ENCODE measurements at places on chromosomes 6 and 20.

- no peak for DNase-seq
Measured at GRCh38 chr6:19454721-19455392, 382.3 kb upstream of the ID4 start.

DNA sequence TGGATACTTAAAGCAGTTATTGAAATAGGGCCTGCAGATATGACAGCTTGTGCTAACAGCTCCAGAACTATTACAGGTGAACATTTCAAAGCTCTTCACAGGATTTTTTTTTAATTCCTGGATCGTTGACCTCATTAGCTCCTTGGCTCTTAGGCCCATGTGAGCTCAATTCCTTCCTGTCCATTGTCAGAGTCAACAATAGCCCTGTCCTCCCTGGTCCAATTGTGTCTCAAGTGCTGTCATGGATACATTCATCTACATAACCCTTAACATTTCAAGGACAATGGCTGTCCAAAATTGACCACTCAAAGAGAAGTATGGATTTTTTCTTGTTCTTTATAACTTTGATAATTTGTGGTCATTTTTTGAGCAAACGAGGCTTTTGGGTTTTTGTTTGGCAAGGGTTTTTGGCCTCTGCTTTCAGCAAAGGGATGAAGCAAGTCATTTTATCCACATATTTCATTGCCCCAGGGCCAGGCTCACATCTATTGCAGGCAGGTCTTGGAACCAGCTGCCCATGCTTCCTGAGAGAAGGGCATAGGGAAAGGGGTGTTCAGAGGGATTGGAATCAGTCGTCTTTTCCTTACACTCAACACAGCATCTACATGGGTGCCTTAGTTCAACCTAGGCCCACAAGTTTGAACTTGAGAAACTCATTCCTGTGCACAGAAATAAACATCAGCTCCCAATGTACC lies 282.1 kb downstream of the TPBG start:
- no peak for DNase-seq

GRCh38 chr6:58113960-58114359 lies 796.5 kb downstream of the PRIM2 start:
- no peak for DNase-seq

DNA sequence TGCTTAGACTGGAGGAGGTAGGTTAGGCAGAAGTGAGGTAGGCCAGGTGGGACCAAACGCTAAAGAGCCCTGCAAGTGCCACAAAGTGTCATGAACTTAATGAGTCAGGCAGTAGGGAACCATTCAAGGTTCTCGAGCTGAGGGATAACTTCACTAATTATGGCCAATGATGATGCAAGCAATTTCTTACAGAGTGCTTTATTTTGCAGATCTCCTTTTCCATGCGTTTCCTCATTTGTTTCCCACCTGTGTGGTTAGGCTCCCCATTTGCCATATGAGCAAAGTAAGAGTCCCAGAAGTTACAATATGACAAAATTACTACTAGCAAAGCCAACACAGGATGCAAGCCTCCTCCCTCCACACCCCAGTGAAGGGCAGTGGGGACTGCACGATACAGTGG lies 36.5 kb upstream of the PSMF1 start:
- no peak for DNase-seq

DNA sequence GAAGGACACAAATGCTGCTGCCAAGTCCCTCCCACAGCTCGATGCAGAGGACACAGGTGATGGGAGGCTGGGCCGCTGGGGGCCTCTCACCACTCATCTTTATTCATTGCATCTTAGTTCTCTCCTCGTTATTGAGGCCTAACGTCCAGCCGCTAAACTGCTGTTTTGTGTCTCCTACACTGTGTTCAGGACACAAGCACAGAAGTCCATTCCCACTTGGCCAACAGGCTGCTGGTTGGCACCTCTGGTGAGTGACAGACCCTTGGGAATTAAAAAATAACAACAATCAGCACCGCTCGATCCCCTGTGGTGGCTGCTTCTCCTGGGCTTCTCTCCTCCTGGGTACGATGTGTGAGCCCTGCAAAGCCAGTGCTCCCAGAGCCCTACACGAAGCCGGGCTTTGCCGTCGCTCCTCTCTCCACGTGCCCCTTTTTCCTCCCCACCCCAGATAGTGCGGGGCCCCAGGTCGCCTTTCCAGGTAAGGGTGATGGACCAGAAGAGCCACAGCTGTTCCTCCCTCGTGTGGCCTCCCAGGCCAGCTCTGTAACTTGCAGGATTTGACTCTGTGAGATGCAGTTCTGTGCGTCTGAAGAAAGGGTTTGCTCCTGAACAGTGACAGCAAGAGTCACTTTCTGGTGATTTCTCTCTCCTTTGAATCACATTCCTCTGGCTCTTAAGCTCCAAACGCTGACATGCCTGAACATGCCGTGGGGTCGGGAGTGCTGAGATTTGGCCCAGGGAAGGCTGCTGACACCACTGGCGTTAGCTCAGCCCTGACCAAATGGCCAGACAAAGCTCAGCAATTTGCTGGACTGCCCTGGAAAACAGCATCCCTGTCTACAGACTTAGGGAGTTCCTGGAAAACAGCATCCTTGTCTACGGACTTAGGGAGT lies 59.3 kb downstream of the DLL1 start:
- no peak for DNase-seq

DNA sequence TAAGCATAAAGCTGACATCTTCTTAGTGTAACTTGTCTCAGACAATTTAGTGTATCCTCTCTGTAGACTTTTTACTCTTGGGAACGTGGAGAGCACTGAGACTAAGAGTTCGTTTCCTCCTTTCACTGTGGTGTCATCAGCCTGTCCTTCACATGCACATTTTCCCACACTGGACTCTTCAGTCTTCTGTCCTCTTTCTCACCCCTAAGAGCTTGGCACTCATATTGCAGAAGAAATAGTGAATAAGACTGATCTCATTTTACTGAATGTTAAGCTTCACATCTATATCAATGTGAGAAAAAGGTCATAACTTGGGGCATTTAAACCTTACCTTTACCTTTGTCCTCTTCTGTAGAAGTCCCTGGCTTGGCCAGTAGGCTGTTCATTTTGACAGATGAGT lies 25.6 kb downstream of the FUCA2 start:
- DNase-seq, result no peak

GRCh38 chr6:3797231-3798054 lies 45.9 kb upstream of the PXDC1 start:
- peak; percentile 93 for DNase-seq

DNA sequence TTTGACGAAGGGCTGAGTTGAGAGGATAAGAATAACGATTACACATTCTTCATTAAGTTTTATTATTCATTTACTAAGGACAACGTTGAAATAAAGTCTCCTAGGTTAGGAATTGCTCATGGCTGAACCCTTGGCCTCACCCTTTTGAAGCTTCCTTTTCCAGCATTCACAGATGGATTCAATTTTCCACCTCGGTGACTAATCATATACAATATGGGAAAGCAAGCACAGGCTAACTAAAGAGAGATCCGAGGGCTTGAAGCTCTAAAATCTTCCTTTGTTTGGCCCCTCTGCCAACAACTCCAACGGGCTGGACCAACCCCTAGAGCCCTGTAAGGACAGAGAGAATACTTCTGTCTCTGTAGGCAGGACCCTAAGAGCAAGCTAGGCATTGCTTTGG lies 159.5 kb downstream of the SOD2 start:
- DNase-seq, result peak; percentile 87

DNA sequence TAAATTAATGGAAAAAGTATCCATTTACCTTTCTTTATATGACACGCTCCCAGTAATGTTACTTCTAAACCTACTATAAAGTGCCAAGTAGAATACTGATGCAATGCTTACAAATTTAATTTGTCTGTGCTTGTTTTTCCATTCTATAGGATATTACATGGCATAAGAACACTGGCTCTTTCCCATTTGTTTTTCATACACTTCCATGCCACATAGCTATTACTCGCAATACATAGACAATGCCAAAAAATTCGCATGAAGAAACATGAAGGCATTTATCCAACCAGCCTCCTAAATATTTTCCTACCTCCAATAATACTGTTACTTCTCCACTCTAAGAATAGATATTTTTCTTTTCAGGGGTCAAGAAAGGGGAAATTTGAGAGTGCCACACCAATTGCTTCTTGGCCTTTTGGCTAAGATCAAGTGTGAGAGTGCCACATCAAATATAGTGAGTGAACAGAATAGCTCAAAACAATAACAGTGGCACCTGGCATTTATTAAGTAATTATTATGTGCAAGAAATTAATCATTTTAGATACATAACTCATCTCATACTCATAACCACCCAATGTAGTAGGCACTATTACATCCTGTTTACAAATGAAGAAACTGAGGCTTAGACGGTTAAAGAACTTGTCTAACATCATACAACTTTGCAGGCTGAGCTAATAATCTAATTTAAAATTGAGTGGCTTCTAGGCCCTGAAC lies 845 bp upstream of the DST start:
- DNase-seq, result peak; percentile 23

DNA sequence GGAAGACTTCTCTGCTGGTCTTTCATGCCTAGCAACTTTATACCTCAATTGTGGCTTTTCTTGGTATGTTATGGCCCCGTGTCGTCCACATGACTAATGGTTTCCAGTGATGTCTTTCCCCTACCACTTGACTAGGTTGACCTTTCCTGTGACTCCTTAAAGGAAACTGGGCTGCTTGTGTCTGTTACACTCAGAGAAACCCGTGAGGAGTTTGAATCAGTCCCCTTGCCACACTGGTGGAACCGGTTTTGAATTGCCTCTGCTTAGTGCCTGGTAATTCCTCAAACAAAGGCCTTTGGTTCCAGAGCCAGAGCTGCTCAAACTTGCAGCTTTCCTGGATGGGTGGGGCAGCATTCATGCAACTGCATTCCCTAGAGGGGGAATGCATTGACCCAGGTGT lies 21.9 kb downstream of the ECT2L start:
- peak; percentile 74 for DNase-seq

DNA sequence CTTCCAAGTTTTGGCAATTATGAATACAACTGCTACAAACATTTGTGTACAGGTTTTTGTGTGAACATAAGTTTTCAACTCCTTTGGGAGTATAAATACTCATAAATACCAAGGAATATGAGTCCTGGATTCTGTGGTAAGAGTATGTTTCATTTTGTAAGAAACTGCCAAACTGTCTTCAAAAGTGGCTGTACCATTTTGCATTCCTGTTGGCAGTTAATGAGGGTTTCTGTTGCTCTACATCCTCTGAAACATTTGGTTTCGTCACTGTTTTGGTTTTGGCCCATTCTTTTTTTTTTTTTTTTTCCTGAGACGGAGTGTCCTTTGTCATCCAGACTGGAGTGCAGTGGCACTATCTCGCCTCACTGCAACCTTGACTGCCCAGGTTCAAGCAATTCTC lies 8.5 kb downstream of the AP5S1 start:
- DNase-seq, result no peak

DNA sequence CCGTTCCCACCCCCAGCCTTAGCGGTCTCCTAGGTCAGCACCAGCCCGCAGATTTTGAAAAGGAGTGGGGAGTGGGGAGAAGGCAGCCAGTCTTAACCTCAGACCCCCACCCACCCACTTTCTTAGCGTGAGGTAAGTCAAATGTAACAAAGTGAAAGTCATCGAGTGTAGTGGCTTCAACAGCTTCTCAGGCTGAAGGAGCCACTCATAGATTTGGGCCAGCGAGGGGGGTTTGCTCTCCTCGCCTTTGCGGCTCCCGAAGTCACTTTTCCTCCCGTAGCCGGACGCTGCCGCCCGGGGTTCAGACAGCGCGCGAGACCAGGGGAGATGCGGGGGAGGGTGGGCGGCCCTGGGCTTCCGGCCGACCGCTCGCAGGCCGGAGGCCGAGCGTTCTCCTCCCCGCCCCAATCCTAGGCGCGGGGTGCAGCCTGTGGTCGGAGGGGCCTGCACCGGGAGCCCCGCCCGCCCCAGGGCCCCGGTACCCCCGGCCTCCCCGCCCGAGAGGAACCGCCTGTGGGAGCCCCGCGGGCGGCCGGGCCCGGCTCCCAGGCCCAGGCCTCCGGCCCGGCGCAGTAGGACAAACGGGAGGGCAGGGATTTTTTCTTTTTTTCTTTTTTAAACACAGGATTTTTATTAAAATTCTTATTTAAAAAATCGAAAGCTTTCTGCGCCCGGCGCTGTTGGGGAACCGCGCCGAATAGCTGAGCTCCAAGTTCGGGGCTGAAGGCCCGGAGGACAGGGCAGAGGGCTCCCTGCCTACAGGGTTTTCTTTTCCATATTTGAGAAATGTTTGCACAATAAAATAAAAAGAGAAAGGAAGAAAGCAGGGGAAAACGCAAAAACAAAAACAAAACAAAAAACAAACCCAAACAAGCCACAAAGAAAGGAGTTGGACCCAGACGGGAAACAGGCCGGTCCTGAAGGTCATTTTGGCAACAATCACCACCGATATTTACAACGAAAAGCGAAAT lies 3.2 kb downstream of the NKX2-2 start:
- no peak for DNase-seq

DNA sequence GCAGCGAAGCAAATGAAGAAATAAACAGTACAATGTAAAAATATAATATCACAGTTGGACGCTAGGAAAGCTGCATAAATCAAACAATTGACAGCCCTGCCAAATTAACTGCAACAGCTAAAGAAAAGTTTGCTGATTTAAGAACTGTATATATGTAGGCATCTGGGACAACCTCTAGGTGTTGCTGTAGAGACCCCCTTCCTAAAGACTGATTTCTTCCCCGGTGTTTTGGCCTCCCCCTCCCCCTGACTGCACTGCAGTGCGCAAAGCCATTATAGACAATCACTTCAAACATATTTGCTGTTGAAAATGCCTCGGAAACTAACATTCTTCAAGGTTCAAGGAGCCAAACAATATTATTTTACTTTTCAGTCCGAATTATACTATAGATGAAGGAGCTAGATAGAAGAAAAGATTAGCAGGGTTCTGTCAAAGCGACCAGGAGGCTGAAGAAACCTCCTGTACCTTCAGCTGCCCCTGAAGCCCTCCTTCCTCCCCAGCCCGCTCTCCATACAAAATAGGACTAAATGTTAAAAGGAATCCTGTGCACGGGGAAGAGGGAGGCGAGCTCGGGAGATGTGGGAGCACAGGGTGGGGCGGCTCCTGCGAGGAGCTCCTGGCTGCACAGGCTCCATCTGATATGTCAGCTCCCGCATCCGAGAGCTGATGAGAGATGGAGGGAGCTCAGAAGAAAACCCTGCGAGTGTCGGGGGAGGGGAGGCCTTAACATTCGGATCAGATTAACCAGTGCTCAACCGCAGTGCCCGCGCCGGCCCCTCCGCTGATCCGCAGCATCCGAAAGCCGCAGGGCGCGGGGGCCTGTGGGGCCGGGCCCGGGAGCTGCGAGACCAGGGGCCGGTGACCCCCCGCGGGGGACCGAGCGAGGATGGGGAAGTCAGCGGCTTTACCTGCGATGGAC lies 822 bp downstream of the ELOVL4 start:
- peak; percentile 42 for DNase-seq

GRCh38 chr6:2959909-2960719 lies 11.3 kb downstream of the SERPINB6 start:
- peak; percentile 87 for DNase-seq

GRCh38 chr6:85810558-85810957 lies 167.9 kb upstream of the SYNCRIP start:
- DNase-seq, result no peak

GRCh38 chr6:56767435-56767834 lies 124.7 kb upstream of the DST start:
- no peak for DNase-seq
